ENCODE measurements at places on chromosomes 2 and 18. TPM values are rescaled to one million over a fixed set of nuclear protein-coding genes. Genes with fewer than 3 reads are reported as not detected.
A peak's percentile ranks its signal among the peaks of the same experiment; 100 is the strongest.

DNA sequence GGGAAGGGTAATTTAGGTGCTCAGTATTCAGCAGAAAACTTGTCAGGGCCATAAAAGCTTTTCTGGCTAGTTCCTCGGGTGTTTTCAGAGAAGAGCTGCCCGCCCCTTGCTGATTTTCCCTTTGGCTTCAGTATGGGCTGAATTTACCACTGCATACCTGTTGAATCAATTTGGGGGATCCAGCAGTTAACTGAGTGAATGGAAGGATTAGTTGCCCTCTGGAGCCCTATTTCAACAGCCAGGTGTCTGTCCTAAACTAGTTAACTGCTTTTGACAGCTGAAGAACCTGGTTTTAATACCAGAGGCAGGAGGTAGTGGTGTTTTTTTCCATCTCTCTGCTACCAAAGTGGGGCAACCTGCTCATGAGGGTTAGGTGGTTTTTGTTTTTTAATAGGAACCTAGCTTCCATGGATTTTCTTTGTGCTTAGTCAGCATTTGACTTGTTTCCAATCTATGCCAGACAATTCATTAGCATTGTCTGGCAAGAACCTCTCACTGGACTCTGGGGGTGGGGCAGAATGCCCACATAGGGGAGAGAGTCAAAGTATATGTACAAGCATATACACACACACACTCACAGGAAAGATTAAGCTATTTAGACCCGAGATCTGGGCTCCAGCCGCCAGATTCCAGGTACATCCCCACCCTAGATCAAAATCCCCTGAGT lies 166.5 kb upstream of the SIX3 start:
- H3K4me3 ChIP-seq: no peak overlapping the region
- H3K36me3 ChIP-seq: peaks cover 6% of the 10 kb centered on the region
- H3K27me3 ChIP-seq: no peaks in the 10 kb centered on the region
- peaks cover 20% of the 10 kb centered on the region for H3K4me1 ChIP-seq

GRCh38 chr2:234451852-234452625 lies 44.8 kb downstream of the ARL4C start:
- no peaks in the 10 kb centered on the region for H3K27me3 ChIP-seq
- peaks cover 45% of the 10 kb centered on the region for H3K36me3 ChIP-seq
- no peak for DNase-seq
- peaks cover 97% of the 10 kb centered on the region for H3K4me1 ChIP-seq

- H3K4me1 ChIP-seq: no peaks in the 10 kb centered on the region
- H3K36me3 ChIP-seq: no peaks in the 10 kb centered on the region
- peak; percentile 15 for DNase-seq
Measured at GRCh38 chr18:32289483-32290075, 99.7 kb downstream of the MEP1B start.

- DNase-seq: peak; percentile 26
- H3K4me3 ChIP-seq: peak overlapping the region; percentile 82
- H3K27me3 ChIP-seq: peaks cover 4% of the 10 kb centered on the region
- peaks cover 17% of the 10 kb centered on the region for H3K4me1 ChIP-seq
- H3K27ac ChIP-seq: peak overlapping the region; percentile 25
Measured at GRCh38 chr2:131034122-131035051, 58.9 kb downstream of the FAM168B start.

GRCh38 chr2:31217465-31218200 lies at the start of gene CAPN14:
Gene CAPN14 (minus strand): TSS chr2:31217515. CDS start chr2:31205447, 12,068 bp downstream.
- H3K36me3 ChIP-seq: no peaks in the 10 kb centered on the region
- no peaks in the 10 kb centered on the region for H3K27me3 ChIP-seq
- H3K4me3 ChIP-seq: no peak within 1 kb of the TSS
- H3K27ac ChIP-seq: no peak within 1 kb of the TSS

DNA sequence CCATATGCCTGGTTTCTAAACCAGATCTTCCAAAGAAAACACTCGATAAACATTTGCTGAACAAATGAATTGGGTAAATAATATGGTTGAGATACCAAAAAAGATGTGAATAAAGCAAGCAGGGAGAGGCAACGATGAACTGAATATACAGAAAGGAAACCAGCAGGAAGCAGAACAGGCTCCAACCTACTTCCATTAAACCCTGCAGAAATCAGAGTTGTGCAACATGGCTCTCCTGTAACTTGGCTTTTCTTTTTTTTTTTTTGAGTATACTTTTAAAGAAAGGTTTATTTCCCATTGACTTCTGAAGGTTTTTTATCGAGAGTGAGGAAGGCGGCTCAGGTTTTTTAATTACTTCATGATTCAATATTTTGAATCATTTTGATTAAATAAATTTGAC lies 23.5 kb downstream of the ITSN2 start:
- DNase-seq: no peak
- H3K4me1 ChIP-seq: peaks cover 75% of the 10 kb centered on the region
- H3K27ac ChIP-seq: peak overlapping the region; percentile 27
- peak overlapping the region; percentile 9 for H3K4me3 ChIP-seq

- no peaks in the 10 kb centered on the region for H3K36me3 ChIP-seq
- H3K27me3 ChIP-seq: peaks cover 2% of the 10 kb centered on the region
- no peak overlapping the region for H3K4me3 ChIP-seq
- H3K4me1 ChIP-seq: no peaks in the 10 kb centered on the region
- H3K27ac ChIP-seq: no peak overlapping the region
- no peak for DNase-seq
Measured at GRCh38 chr18:25454270-25454659, 102.3 kb upstream of the ZNF521 start.

DNA sequence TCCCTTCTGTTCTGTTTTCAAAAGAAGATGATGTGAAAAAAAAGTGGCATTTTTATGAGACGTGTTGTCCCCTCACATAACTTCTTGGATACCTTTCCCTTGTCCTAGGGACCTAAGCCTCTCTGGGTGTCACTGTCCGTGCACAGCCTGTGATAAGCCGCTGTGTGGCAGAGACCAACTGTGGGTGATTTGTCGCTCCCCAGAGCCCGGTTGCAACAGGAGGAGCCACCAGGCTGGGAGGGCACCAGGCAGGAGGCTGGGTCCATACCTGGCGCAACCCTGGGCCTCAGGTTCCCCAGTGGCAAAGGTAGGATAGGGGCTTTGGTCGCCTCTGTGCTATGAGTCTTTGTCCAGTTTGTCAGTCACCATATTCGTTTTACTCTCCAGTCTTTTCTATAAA lies 82.1 kb downstream of the AGAP1 start:
- H3K27ac ChIP-seq: no peak overlapping the region
- H3K27me3 ChIP-seq: peaks cover 5% of the 10 kb centered on the region
- no peaks in the 10 kb centered on the region for H3K36me3 ChIP-seq
- no peaks in the 10 kb centered on the region for H3K4me1 ChIP-seq
- no peak overlapping the region for H3K4me3 ChIP-seq
- DNase-seq: no peak

DNA sequence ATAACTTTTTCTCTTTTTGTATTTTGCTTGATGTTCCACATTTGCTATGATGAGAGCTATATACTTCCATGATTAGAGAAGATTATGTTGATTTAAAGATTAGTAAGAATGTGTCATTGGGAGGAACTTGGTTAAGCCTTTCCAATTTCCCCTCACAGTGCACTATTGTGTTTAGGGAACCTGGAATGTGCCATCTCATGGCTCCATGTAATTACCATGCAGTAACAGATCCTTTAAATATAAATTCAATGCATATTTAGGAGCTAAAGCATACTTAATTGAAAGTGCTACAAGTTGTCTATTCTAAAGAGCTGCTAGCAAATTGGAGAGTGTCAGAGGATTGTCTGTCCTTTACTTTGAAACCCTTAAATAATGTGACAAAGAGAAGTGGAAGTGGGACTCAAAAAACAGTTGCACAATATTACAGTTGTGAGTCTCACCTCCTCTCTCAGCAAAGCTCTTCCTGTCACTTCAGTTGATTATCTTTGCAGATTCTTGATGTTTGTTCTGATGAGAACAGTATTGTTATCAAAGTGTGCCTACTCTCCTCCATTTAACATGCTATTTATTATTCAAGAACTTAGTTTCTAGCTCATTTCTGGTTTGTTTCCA lies 1162.7 kb upstream of the ZEB2 start:
- no peak for DNase-seq
- no peaks in the 10 kb centered on the region for H3K27me3 ChIP-seq
- H3K27ac ChIP-seq: no peak overlapping the region
- H3K4me1 ChIP-seq: no peaks in the 10 kb centered on the region
- no peaks in the 10 kb centered on the region for H3K36me3 ChIP-seq
- no peak overlapping the region for H3K4me3 ChIP-seq

DNA sequence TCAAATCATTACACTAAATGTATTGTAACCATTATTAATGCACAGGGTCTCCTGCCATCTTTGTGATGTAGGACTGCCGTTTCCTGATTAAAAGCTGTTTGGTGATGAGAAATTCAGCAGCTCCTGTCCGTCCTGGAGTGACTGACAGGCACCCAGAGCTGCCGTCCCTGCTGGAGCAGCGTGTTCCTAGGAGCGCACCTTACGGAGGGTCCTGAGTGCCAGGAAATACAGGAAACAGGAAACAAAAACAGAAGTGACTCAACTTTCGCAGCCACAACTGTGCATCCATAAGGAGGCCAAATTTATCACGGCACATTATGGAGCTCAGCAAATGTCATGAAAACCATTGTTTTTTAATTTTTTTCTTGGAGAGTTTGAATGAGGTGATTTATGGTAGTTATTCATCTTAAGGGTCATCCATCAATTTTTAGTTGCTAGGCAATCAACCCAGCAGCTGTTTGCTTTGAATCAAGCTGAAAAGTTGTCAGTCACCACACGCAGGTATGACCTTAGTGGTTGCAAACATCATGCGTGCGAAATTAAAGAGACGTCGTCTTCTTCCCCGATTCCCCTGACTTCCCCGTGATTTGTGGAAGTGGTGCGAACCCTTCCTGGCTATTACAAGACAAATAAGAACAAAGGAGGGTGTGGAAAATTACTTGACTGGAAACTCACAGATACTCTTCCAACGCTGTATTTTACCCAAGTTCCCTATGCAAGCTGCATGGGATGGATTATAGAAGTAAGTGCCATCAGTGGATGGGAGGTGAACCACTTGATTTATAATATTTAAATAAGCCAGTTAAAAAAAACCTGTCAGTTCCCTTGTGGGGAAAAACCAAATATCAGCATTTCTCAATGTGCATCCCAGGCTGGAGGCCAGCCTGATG lies 19.8 kb downstream of the TSHZ1 start:
- H3K27me3 ChIP-seq: no peaks in the 10 kb centered on the region
- peaks cover 15% of the 10 kb centered on the region for H3K36me3 ChIP-seq
- H3K4me1 ChIP-seq: peaks cover 63% of the 10 kb centered on the region
- no peak for DNase-seq

DNA sequence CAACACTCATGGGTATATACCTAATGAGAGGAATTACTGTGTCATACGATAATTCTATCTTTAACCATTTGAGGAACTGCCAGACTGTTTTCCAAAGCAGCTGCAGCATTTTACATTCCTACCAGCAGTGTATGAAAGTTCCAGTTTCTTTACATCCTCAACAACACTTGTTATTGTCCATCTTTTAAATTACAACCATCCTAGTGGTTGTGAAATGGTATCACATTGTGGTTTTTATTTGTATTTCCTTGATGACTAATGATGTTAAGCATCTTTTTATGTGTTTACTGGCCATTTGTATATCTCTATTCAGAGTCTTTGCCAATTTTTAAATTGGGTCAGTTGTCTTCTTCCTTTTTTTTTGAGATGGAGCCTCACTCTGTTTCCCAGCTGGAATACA lies 4.0 kb upstream of the CKAP2L start:
- DNase-seq: no peak
- H3K4me1 ChIP-seq: peaks cover 6% of the 10 kb centered on the region
- no peak overlapping the region for H3K27ac ChIP-seq
- H3K4me3 ChIP-seq: no peak overlapping the region

The SRD5A2 gene
- not detected for total RNA-seq

The PRPF40A gene
- total RNA-seq: 120 TPM

The FARSB gene
- total RNA-seq: 15.8 TPM

The CNTNAP5 gene
- total RNA-seq: not detected

The SPP2 gene
- total RNA-seq: not detected
